Cerebellum (tissue), 4 donors: ENCODE measurements at places on chromosomes 11 and 22.

GRCh38 chr11:99952816-99953215, 734.3 kb upstream of the ARHGAP42 start:
- no peak for DNase-seq

DNA sequence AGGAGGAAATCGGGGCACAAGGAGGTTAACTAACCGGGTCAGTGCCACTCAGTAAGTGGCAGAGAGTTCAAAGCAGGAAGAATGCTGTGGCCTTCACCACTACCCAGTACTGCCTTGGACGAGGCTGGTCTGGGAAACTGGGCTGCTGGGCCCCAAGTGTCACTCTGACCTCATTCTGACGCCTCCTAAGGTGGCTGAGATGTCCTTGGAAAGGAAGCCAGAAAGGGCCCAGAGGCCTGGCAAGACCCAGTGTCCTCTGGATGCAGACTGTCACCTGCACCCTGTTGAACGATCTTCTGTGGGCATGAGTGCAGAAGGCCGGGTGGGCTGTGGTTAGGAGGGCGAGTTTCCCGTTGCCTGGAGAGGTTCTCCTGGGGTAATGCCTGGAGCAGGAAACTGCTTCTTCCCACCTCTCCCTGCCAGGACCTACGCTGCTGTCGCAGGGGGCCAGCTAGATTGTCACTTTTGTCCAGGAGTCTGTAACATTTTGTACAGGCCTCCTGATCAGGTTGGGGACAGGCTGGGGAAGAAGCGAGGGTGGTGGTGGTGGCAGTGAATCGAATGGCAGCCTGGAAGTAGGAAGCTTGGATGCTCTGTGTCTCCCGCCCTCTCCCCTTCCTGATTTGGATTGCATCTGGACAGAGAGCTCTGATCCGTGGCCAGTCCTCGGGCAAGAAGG, 105.1 kb downstream of the ST3GAL4 start:
- no peak for DNase-seq

DNA sequence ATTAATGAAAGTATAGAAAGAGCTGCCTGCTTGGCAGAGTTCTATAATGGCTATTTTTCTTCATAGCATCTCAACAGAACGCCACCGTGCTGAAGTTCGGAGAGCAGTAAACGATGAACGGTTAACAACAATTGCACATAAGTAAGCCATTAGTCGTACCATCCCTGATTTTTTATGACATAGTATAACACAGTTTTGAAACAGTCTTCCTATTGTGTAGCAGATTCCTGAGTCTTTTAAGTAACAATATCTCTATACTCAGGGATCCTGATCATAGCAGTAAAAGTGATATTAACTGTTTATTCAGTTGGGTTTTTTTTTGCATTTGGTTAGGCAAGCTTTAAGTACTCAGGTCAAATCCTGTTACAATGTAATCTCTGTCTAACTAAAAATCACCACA, 8.4 kb downstream of the EMSY start:
- DNase-seq: no peak

DNA sequence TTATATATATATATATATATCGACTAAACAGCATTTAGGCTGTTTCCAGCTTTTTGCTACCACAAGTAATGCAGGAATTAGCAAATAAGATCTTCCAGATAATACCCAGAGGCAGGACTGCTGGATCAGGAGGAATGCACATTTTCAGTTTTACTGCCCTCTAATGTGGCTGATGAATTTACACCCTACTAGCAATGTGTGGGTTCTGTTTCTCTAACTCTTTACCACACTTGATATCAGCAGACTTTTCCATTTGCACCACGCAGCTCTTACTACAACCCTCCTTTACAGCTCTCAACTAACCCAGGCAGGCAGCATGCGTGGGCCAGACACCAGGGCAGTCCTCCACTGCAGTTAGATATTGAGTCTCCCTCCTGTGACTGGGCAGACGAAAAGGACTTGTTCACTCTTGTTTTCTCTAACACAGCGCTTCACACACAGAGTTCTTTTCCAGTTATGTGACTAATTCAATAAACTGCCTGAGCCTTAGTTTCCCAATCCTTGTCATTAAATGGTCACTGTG, 67.7 kb downstream of the IGLL5 start:
- no peak for DNase-seq

- no peak for DNase-seq
These were observed 258.9 kb downstream of the SWAP70 start for GRCh38 chr11:9922806-9923205.

- no peak for DNase-seq
These were observed 553 bp downstream of the NAALAD2 start for GRCh38 chr11:90135016-90135415.

GRCh38 chr11:70816156-70816678, 417.9 kb downstream of the CTTN start:
- DNase-seq: no peak

GRCh38 chr11:86486261-86487030, 111.8 kb downstream of the CCDC81 start:
- peak; percentile 37 for DNase-seq

DNA sequence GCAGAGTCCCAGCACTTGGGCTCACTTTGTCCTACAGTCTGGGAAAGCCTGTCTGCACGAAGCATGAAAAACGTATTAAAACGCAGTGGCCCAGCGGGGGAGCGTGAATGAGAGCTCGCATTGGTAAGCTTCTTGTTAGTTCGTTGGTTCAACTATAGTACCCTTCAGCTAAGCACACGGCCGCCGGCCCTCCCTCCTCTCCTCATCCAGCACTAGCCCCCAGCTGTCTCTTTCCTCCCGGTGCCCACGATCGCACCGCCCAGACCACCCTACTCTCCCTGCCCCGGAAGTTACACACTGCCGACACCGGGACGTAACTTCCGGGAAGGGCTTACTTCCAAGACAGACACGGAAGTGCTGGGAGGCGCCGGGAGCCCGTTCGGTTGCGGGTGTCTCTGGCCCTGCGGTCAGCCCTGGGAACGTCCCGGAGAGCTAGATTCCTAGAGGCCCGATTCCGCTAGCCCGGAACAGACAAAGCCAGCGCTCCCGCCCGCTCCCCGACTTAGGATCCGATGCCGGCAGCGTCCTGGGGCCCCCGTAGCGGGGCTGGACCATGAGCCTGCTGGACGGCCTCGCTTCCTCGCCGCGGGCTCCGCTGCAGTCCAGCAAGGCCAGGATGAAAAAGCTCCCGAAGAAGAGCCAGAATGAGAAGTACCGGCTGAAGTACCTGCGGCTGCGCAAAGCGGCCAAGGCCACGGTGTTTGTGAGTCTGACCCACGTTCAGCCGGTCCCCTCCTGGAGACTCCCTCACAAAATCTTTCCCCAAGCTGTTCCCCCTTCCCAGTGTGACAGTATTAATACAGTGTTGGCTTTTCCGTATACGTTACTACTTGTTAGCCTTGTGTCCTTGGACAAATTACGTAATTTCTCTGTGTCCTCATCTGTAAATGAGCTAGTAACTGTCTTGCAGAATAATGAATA, at the start of gene TBRG1:
Gene TBRG1, plus strand, starts transcription at position 334 of the 921 bp plus-strand sequence. Its CDS starts 220 bp downstream, at position 554.
- peak; percentile 94 for DNase-seq

- no peak for DNase-seq
These were observed 1.5 kb downstream of the TNNT3 start for GRCh38 chr11:1920909-1921573.
